ENCODE measurements at places on chromosomes 7 and 10.
A peak's percentile ranks its signal among the peaks of the same experiment; 100 is the strongest.

- peak; percentile 23 for DNase-seq
Observed at GRCh38 chr10:69089638-69090599, 2.0 kb downstream of the SRGN start.

DNA sequence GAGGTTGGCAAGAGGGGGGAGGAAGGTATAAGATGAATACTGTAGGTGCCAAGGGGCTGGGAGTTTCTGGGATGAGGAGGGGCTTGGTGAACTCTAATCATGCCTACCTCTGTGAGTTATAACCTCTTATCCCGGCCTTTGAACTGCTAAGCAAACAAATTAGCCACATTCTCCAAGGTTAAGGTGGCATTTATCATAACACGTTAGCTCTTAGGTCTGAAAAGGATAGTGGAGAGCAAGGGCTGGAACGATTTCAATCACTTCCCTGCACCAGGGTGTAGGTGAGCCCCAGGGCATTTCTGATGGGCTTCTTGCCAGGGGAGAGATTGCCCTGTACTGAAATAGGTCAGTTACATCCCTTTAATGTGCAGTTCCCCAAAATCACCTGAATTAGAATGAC, 28.6 kb upstream of the DMBT1 start:
- no peak for DNase-seq

- DNase-seq = no peak
Observed at GRCh38 chr7:44757311-44757710, 8.7 kb downstream of the ZMIZ2 start.

GRCh38 chr7:78178319-78178718, 379.7 kb downstream of the PHTF2 start:
- no peak for DNase-seq

- no peak for DNase-seq
Observed at GRCh38 chr7:10257438-10257837, 716.2 kb upstream of the PHF14 start.

DNA sequence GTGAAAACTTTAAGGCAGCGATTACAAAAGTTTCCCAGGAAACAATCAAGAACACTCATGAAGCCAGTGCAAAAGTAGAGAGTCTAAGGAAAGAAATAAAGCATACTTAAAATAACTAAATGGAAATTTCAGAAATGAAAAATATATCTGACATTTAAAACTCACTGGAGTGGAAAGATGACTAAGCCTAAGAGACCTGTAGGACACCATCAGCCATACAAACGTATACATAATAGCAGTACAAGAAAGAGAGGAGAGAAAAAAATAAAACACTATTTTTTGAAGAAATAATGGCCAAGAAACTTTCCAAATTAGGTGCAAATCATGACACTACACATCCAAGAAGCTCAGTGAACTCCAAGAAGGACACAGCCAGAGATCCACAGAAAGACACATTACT, 5.4 kb upstream of the AKR1D1 start:
- no peak for DNase-seq

DNA sequence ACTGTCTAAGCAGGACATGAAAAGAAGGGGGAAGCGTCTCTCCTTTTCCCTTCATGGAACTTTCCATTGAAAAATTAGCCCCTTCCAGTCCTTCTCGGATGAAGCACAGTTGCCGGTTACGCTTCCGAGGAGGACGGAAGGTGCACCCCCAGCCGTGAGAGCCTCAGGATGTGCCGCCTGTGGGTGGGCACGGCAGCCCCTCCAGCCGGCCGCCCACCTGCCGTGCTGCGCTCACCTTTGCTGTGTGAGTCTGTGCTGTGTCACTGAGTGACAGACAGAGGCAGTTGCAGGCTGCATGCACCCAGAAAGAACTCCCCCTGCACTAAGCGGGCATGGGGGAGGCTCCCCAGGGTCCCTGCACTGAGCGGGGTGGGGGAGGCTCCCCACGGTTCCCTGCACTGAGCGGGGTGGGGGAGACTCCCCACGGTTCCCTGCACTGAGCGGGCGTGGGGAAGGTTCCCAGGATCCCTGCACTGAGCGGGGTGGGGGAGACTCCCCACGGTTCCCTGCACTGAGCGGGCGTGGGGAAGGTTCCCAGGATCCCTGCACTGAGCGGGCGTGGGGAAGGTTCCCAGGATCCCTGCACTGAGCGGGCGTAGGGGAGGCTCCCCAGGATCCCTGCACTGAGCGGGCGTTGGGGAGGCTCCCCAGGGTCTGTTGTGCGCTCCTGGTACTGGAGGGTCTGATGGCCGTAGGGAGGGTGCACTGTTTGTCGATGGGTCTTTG, 74.2 kb downstream of the DNAJB6 start:
- DNase-seq = no peak

GRCh38 chr7:101736084-101736483, 81.3 kb upstream of the CUX1 start:
- DNase-seq = no peak

- no peak for DNase-seq
Observed at GRCh38 chr7:50491209-50491608, 41.1 kb upstream of the FIGNL1 start.

DNA sequence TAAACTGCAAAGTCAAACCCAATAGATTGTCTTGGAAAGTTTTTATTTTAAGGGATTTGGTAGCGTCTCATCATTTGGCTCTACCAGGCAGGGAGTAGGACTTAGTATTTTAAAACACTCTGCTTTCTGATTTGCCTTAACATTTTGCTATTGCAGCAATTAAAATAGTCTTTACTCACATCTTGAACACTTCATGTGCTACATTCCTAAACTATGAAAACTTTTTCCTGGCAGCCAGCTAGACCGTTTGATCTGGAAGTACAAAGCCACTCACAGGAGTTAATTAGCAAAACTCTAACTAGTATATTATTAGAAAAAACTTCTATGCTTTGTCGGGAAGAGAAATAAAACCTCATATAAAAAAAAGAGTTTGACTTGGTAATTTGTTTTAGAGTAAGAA, 111.4 kb downstream of the TFPI2 start:
- DNase-seq = no peak

DNA sequence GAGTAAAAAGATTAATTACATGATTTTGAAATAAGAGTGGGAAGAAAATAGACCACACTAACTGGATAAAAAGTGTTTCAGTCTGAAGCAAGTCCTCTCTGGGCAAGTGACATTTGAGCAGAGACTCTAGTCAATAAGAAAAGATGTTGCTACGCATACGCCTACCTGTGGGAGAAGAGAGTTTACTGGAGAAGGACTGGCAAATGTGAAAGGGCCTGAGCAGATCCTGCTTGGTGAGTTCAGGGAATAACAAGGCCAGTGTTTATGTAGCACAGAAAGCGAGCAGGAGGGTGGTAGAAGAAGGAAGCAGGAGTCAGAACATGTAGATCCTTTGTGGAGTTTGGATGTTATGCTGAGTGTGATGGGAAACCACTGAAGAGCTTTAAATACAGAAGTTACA, 43.4 kb downstream of the RAB18 start:
- DNase-seq = no peak

DNA sequence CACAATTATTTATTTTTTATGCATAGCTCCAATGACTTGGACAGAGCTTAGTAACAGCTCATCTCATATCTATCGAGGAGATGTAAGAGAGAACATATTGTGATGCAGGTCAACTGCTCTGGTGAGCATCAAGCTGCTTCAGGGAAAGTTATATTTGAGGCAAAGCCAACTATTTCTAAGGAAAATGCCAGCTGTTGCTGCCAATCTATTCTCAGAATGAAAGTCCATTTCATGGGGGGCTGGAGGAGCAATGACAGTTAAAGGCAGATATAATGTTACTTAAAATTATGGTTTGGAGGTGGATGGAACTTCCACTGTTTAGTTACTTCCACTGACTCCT, 424.8 kb downstream of the KIF20B start:
- no peak for DNase-seq
